ENCODE measurements at places on chromosomes 6 and 20. TPM values are rescaled to one million over a fixed set of nuclear protein-coding genes. Genes with fewer than 3 reads are reported as not detected.

GRCh38 chr20:33675136-33675959, 1.1 kb upstream of the NECAB3 start:
- no peak for DNase-seq

GRCh38 chr6:63347599-63347998, 27.8 kb upstream of the LGSN start:
- DNase-seq: no peak

DNA sequence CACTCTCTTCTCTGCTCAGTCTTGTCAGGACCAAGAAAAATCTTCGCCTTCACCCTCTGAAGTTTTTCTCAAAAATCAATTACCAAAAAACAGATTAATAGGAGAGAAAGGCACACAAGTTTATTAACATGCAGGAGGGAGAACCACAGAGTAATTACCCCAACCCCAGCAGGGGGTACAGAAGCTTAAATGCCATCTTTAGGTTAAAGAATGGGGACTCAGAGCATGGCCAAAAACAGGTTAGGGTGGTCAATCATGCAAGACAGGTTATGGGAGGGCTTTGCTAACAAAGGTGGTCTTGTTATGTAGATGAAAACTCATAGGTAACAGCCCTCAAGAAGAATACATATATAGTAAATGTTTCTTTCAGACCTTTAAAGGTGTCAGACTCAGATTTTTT, 100.5 kb upstream of the BTN3A2 start:
- DNase-seq: no peak

DNA sequence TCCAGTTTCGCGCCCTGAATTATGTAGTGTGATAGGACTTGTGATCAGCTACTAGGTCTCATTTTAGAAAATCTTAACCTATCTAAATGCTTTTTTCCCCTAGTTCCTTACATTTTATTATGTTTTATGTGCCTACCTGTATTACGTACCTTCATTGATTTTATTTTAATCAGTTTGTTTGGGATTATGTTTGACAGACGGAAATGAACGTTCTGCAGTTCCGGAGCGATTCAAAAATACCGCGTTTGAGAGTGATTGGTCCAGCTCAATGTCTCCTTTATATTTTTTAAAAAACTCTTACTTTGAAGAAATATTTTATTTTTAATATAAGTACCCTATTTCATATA, 114.3 kb upstream of the BTN3A2 start:
- no peak for DNase-seq

DNA sequence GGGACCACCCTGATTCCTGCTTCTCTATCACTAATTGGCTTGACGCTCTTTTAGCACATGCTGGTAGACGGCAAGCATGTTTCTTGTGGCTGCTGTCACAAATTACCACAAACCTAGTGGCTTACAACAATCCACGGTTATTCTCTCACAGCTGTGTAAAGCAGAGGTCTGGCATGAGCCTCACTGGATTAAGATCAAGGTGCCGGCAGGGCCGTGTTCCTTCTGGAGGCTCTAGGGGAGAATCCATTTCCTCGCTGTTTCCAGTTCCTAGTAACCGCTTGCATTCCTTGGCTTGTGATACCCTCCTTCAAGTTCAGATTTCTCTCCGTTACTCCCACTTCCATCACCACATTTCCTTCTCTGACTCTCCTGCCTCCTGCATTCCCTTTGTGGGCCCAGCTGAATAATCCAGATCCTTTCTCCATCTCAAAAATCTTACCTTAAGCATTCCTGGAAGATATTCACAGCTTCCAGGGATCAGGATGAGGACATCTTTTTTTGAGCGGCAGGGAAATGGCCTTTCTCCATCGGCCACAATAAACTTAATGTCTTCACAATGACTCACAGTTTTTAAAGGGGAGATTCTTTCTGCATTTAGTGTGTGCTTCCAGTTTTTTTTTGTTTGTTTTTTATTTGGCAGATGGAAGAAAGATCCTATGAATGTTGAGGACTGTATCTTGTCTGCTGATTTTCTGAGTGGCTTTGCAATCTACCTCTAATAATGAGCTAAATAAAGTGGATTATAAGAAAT, 39.9 kb downstream of the BMP6 start:
- no peak for DNase-seq

DNA sequence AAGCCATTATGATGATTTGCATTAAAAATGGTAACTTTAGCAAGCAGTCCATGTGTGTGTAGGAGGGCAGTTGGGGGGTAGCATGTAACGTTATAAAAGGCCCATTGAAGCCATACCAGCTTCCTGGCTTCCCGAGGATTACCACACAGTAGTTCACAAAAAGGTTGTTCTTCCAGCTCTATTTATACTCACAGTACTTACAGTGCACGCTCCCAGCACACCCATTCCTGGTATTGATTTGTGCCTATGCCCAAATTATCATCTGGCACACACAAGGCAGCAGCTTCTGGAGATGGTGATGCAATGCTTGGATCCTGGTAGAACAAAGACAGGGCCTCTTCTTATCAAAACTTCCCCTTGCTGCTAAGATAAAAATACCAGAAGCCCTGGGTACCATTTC, 436.8 kb downstream of the HAO1 start:
- DNase-seq: no peak

Gene C20orf96
- 1.1 TPM for total RNA-seq

Gene SLC22A16
- total RNA-seq: not detected

Gene BPIFB4
- not detected for total RNA-seq
